HCEC 1CT (cell line): ENCODE measurements at places on chromosomes 16 and 17.
A peak's percentile ranks its signal among the peaks of the same experiment; 100 is the strongest.

DNA sequence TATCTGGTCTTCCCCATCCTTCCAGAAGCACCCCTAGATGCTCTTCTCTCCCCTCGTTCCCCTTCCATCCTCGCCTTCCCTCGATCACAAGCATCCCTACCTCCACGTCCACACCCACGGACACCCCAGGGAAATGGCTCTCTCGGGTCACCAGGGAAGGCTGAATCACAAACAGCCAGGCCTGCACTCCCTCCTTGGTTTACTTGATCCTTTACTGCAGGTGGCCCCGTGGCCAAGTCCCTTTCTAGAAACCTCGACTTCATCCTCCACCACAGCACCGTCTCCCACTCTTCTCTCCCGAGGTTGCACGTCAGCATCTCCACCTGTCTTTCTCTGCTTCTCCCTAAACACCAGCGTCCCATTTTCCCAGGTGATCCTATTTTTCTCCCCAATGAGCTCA lies 6.5 kb upstream of the RBFOX3 start:
- no peak for DNase-seq

- no peak for DNase-seq
Measured at GRCh38 chr16:89200124-89200849, at the start of gene SLC22A31. TSS of gene SLC22A31 (minus strand) at chr16:89200537. CDS start at chr16:89200501, 36 bp downstream.

- no peak for DNase-seq
Measured at GRCh38 chr17:76826330-76827068, 41.7 kb upstream of the MGAT5B start.

GRCh38 chr16:88289968-88290401 lies 92.8 kb upstream of the ZNF469 start:
- DNase-seq, result no peak

DNA sequence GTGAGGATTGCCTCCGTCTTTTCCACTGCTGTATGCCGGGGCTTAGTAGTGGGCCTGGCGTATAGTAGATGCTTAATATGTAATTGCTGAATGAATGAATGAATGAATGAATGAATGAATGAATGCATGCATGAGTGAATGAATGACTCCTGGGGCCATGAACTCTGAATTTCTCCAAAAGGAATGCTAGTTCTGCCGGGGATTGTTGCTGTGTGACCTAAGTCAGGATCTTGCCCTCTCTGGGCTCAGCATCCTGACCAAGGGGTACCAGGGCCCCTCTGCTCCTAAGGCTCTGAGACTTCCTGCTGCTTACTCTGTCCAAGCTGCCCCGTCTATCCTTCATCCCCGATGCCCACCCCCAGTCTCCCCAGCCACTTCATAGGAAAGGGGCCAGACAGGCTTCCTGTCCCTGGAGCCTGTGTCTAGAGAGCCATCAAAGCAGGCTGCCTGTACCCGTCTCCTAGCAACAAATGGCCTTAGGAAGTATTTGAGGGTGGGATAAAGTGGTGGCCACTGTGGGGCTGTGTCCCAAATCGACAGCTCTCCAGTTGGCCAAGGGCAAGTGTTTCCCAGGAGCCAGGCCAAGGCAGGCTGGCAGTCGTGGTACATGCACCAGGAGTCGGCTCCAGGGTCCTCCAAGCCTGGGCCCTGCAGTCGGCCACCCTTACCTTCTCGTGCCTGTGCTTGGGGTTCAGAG lies 11.6 kb upstream of the MPRIP start:
- DNase-seq, result no peak

- DNase-seq, result peak; percentile 68
Measured at GRCh38 chr17:31674305-31674704, 184.7 kb downstream of the COPRS start.

DNA sequence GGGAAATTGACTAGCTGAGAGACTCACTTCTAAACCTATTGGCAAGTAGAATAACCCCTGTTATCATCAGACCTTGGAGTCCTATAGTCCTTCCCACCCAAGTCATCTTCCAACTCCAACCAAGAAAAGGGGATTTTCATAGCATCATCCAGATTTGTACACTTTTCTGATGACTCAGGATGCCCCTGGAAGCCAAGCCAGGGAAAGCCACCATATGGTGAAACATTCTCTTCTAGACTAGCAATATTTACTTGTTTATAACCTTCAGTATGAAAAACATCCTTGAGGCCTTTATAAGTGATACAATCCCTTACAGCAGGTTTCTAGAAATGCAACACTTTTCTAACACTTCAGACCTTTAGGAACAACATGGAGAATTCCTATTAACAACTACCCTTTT lies 618.8 kb upstream of the CDH11 start:
- no peak for DNase-seq

- DNase-seq, result no peak
Measured at GRCh38 chr17:43411369-43411677, 12.5 kb downstream of the ARL4D start.

GRCh38 chr17:20280851-20281250 lies 186.5 kb downstream of the LGALS9B start:
- DNase-seq, result no peak

DNA sequence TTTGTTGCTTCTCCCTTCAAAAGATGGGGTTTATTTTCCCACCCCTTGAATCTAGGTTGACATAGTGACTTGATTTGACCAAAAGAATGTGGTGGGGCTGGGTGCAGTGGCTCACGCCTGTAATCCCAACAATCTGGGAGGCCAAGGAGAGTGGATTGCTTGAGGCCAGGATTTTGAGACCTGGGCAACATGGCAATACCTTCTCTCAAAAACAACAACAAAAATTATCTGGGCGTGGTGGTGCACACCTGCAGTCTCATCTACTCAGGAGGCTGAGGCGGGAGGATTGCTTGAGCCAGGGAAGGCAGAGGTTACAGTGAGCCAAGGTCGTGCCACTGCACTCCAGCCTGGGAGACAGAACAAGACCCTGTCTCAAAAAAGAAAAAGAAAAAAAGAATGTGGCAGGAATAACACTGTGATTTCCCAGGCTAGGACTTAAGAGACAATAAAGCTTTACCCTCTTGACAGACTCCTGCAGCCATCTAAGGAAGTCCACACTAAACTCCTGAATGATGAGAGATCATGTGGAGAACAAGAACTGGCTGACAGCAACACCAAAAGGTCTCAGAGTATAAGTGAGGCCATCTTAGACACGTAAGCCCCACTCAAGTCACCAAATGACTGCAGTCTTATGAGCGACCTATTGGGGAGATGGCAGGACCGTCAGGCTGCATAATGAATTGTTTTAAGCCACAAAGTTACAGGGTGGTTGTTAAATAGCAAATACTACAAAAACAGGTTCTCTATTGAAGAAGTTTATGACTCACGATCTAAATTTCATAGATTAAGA lies 37.0 kb downstream of the FBXL20 start:
- no peak for DNase-seq
